ENCODE measurements at places on chromosomes 1 and 21.

DNA sequence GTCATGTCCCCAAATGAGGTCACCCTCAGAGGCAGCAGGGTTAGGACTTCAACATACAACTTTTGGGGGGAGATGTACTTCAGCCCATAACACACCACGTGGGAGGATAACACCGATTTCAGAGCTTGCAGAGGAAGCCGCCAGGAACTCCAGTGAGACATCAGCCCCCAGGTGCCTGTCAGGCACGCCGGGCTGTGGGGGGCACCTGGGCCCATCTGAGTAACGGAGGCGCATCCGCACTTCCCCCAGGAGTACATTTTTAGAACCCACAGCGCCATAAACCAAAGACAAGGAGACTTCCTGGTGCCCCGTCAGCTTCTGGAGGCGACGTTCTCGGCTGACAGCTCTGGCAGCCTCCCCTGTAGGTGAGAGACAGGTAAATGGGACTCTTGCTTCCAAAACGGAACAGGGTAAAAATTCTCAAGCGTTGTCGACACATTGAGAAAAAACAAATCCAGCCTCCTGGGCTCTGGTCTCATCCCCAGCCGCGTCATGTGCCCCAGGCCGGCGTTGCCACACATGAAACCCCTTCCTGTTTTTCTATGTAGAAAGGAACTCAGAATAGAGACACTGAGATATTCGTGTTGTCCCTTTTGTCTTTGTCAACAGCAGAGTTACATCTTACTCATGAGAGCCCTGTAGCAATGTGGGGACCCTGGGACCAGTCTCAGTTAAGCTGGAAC, 93.3 kb downstream of the PDE9A start:
- peak; percentile 6 for DNase-seq

GRCh38 chr1:162228586-162228985, 148.1 kb downstream of the SPATA46 start:
- DNase-seq: no peak

DNA sequence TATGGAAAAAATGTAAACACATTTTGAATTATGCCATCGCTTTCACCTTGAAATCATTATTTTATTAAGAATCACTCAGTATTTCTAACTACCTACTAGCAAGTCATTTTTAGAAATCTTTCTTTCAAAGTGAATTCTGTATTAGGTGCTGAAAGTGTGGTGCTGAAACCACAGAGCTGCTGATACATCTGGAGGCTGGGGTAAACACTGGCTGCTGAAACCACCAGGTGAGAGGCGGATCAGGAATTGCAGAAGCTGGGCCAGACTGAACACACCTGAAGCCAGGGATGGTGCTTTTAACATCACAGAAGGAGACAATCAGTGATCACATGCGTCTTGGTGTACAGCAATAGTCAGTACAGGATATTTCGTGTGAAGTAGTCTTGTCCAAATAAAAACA, 42.2 kb upstream of the KCNE1 start:
- no peak for DNase-seq

DNA sequence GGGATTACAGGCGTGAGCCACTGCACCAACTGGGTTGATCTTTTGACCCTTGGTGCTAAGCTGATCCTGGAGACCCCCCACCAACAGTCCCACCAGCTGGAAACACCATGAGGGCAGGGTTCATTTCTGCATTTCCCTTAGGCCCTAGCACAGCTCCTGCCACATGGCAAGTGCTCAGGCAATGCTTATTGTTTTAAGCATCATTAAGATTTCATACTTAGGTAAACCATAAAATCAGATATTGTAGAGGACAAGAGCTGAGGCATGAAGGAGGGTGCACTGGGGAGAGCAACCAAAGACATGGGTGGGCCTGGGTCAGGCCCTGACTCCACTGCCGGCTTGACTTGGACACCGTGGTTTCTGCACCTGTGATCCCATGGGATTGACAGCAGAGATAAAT, 17.7 kb downstream of the CHIT1 start:
- DNase-seq: no peak

DNA sequence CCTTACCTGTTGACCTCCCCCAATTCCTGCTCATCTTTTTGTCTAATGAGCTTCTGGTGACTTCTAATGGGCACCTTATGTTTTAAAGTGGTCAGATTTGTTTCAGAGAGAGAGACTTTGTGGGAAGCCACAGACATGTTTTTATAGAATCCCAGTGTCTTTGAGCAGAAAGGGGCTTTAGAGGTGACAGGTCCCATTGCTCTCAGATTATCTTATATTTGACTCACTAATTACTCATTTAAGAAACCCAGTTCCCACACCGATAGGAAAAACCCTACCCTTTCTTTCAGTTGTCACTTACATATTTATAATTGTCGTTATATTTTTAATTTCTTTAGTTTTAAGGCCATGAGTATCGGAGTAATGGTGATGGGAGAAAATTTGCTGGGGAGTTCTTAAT, 215.5 kb downstream of the CAMTA1 start:
- no peak for DNase-seq

GRCh38 chr1:85274969-85275453, 1.4 kb downstream of the BCL10 start:
- no peak for DNase-seq

All from stimulated activated CD4-positive, alpha-beta T cell treated with anti-CD3 and anti-CD28 coated beads, Interleukin-15, amount 100 ng/mL, for 1 hour (primary cell).